HT1080 (cell line): ENCODE measurements at places on chromosomes 1 and 21.

DNA sequence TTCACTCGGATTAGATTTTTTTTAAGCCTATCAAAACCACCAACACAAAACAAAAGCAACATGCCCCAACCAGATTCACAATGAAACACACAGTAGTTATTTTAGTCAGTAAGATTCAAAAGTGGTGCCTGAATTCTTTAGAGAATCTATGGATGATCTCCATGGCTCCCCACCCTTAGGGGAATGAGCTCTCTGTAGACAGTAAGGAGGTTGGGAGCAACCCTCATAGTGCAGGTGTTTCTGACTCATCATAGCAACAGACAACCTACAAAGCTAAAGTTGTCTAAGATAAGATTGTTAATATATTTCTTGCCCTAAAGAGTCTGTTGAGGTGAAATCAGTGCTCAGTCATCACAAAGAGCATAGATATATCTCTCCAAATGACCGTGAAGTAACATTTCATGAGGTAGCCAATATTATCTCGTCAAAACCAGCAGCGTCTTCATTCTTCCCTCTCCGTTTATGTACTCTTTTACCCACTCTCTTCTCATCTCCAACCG lies 78.3 kb downstream of the ADAMTS1 start:
- no peak for DNase-seq

DNA sequence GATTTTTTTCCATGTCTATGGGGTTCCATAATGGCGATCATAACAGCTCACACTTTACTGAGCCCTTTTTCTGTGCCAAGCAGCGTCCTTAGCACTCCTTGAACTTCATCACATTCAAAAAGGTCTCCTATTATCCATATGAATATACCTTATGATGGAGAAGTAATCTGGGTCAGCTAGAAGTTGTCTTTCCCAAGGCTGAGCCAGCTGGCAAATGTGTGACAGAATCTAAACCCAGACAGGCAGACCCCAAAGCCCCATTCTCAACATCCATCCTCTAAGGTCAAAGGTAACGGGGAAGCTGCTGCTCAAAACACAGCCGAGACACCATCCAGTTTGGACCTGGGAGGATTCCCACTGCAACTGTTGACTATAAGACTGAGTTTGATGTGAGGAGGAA lies 249.6 kb downstream of the PRDM2 start:
- no peak for DNase-seq

DNA sequence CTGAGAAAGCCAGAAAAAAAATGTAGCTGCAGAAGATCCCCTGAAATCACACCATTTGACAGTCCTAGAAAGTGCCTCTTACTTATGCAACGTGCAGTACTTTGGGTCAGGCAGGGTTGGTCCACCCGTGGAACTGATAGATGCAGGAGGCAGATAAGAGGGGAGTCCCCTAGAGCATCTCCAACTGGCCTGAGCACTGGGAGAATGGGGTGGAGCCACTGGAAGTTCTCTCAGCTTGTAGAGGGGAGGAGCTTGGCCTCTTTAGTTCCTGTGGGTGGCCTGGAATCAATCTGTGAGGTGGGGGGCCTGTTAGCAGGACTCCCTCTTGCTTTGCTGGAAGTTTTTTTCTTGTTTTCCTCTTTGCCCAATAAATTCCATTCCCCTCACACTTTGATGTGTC lies 335.7 kb upstream of the NCAM2 start:
- peak; percentile 8 for DNase-seq

- peak; percentile 84 for DNase-seq
Measured at GRCh38 chr1:212477014-212477679, 44.4 kb downstream of the NENF start.

DNA sequence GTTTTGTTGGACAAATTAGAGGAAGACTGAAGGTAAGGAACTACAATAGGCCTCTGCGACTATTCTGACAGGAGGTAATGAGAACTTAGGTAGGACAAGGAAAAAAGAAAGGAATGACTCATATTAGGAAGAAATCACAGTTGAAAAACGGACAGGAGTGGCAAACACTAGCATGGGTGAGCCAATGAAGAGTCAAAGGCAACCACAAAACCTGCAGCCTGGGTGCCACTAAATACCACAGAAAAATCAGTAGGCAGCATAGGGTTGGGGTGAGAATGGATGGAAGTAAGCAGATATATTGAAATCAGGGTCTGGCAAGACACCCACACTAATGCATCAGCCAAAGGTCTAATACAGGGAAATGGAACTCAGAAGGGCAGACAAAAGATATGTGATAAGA lies 10.0 kb downstream of the RBM34 start:
- no peak for DNase-seq

DNA sequence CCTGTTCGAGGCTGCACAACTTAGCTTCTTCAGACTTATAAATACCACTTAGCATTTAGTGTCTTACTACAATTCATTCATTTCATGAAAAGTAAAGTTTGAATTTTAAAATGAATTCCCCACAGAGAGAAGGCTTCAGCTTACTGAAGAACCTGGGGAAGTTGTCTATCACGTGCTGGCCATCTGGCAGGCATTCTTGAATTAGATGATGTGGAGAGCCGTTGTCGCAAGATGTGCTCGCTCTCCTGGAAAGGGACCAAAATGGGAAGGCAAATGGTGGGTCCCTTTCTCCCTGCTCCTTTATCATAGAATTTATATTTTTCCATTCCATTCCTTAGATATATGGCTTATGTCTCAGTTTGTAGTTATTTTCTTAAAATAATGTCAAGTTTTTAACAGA lies 90.5 kb downstream of the CD247 start:
- no peak for DNase-seq

- peak; percentile 76 for DNase-seq
Measured at GRCh38 chr21:29382030-29382654, 83.4 kb downstream of the BACH1 start.

GRCh38 chr1:12657060-12657884 lies 13.4 kb downstream of the AADACL4 start:
- DNase-seq, result no peak

GRCh38 chr1:186519982-186520381 lies 59.1 kb upstream of the PDC start:
- no peak for DNase-seq

DNA sequence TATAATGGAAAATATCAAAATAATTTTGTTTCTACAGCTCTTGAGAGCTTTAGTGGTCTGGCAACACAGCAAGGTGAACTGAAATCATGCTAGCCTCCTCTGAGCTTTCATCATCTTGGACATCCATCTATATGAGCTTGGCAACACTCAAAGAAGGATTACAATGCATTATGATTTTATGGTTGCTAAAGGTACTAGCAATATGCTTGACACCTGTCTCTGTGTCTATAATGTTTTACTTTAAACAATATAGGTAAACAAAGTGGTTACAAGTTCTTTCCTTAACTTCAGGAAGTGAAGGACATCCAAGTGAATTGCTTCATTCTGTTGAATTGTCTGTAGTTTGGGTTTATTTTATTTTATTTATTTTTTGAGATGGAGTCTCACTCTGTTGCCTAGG lies 203.7 kb upstream of the RRP15 start:
- DNase-seq, result no peak

GRCh38 chr1:14138687-14139086 lies 438.7 kb downstream of the PRDM2 start:
- no peak for DNase-seq

DNA sequence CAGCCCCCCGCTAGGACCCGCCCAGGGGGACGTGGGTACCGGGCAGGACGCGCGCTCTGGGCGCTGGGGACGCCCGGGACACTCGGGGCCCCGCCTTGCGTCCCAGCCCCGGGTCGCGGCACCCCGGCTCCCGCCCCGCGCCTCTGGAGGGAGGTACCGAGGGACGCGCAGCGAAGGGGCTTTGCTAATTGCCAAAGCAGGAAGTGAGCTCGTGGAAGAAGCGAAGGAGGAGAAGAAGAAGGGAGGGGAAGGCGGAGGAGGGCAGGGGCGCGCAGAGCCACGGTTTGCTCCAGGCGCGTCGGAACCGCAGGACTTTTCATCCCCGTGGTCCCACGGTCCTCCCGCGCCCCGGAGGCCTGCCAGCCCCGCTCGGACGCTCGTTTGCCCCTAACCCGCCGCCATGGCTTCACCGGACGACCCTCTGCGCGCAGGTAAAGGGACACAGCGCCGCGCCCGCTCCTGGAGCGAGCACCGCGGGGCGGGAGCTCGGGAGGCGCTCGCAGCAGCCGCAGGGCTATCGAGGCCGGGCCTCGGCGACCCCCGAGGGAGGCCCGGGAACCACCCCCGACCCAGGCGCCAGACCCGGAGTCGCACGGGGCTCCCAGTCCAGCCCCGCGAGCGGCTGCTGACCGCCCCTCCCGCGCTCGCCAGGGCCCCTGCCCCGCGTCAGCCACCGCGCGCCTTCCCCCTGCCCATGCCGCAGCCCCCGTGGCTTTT lies 1.3 kb downstream of the EDARADD start:
- DNase-seq, result peak; percentile 55

DNA sequence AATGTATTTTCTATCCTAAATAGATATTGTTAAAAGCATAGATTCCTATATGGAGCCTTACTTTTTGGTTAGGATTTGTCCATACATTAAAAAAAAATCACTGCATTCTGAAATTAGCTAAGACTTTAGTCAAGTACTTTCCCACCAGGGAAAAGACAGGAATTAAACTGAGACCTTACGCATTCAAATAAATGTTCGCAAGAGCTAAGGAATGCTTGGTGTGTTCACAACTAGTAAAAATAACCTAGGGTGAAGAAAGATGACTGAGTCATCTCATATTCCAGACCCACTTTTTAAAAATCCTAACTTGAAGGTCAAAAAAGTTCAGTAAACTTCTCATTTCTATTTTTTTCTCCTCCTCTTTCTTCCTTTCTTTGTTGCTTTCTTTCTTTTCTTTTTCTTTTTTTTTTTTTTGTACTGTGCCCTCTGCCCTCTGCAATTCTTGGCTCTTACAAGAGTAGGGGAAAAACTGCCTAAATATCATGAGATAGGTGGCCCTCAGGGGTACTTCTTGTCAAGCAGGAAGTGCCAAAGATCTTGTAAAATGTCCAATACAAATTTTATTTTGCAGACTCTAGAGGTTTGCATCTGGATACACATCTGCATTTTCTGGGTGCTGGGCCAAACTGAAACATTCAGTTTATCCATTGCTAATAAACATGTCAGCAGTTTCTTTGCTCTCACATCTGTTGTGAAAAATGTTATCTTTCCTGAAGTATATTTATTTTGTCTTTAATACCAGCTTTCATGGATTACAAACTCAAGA lies 121.4 kb upstream of the GORAB start:
- DNase-seq, result no peak

- DNase-seq, result no peak
Measured at GRCh38 chr21:33844104-33844889, 71.3 kb downstream of the ATP5PO start.

DNA sequence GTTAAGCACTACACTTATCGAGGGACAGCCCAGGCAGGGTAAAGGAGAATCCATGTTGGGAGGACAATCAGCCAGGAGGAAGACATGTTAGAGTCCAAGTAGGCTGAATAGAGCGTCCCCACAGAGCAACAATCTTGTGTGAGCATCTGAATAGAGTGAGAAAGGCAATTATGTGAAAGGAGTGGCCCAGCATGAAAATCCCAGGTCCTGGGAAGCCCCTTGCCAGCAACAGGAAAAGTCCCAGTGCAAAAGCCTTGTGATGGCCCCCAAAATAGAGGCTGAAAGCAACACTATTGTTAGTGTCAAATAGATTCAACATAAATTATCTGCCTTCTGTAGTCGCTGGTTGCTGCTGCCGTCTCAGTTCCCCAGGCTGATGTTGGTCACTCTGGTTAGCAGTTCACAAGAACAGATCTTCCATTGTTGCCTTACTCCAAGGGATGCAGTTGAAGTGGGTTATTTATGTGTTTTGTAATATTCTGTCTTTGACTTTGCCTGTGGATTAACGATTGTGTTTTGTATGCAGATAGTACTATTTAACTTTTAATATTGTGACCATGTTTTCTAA lies 12.1 kb upstream of the ABL2 start:
- no peak for DNase-seq

DNA sequence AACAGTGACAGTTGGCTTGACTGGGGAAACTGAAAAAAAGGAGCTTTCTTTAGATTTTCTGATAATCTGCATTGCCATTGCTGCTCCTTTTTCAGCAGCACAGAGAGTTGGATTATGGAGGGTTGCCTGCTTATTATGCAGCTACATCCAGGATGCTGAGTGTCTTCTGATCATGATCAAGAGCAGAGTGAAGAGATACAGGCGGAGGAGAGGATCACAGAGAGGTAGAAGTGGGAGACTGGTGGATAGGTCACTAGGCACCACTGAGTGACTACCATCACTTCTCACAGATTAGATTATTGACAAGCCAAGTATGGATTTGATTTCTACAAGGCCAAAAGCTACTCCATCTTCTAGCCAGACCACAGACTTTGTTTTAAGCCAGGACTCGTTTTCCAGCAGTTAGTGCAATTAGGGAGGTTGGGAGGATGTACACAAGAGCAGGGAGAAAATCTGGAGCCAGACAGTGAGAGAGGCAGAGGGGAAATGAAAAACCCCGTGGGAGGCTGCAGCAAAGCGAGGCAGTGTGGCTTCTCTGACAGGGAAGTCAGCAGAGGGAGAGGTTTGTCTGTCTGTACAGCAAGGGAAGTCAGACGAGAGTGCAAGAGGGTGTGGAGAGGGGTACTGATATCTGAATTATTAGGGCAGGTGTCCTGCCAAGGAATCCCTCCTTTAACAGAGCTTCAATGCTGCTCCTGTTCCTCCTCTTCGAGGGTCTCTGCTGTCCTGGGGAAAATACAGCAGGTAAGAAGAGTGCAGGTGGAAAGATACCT lies at the start of gene CD1E:
TSS of gene CD1E (plus strand) at position 592 of the 773 bp plus-strand sequence. CDS start at position 687, 95 bp downstream.
- no peak for DNase-seq

GRCh38 chr1:176626572-176627061 lies 163.6 kb downstream of the PAPPA2 start:
- DNase-seq, result no peak

- no peak for DNase-seq
Measured at GRCh38 chr21:38342739-38343138, 85.9 kb downstream of the KCNJ15 start.

- DNase-seq, result no peak
Measured at GRCh38 chr1:205356440-205357139, at the start of gene KLHDC8A. TSS of gene KLHDC8A (minus strand) at chr1:205356922. CDS start at chr1:205343604, 13,318 bp downstream.

DNA sequence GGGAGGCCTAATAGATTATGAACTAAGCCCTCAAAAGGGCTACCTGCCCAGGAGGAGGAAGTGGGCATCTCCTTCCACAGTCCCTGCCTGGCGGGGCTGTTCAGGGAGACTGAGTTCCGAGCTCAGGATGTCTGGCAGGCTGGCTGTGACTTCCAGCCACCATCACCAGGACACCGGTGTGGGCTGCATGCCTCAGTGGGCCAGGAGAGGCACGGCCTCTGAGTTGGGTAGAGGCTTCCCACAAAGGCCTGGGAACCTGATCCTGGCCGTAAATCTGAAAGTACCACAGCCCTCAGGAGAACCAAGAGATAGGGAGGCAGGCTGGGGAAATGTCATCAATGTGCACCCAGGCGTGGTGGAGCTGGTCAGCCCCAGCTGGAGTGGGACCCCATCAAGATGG lies 29.1 kb downstream of the NTPCR start:
- DNase-seq, result no peak

- no peak for DNase-seq
Measured at GRCh38 chr1:206705726-206706297, 21.1 kb downstream of the MAPKAPK2 start.
